Erythroblast (primary cell): ENCODE measurements at places on chromosomes 4 and X.

- no peak for DNase-seq
These were observed 46.9 kb downstream of the BMPR1B start for GRCh38 chr4:94804650-94805049.

DNA sequence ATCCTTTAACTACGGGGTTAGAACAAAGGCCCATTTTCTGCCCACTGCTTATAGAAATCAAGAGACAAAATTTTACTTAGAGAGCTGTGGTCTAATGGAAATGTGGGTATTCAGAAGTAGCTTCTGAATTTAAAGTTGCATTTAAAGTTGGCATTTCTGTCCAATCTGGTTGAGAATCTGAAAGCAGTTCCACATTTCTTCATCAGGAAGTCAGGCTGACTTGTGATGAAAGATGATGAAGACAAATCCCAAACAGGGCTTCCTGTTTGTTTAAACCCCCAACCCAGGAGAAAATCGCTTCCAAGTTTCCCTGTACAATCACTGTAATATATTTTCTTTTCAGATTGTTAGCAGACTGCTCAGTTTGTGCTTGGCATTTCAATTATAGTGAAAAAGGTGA is 345.3 kb downstream of the SPRY1 start:
- DNase-seq: no peak

DNA sequence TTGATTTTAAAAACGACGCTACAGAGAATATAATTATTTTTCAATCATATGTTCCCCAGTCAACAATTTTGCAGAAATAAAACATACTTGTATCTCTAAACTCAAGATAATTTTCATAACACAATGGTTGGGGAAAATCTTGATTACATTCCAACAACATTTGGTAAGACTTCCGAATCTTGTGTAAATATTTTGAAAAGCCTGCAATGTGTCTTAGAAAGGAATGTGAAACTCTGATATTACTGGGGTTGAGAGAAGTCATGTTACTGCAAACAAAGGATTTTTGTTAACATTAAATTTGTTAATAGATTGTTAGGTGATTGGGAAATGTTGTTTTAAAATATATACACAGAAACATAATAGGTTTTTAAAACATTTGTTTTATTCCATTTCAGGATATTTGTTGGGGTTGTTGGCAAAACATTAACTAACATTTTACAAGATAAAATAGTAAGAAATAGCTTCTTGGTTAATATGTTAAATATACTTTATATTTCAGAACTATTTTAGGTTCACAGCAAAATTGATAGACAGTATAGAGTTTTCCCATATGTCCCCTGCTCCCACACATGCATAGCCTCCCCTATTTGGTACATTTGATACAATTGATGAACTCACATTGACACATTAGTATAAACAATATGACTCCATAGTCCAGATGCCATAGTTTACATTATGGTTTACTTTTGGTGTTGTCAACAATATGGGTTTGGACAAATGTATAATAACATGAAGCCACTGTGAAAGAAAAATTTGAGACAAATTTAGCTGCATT is 218.6 kb upstream of the FAM47A start:
- no peak for DNase-seq

GRCh38 chr4:152258391-152258790 is 277.5 kb downstream of the FBXW7 start:
- DNase-seq: no peak

DNA sequence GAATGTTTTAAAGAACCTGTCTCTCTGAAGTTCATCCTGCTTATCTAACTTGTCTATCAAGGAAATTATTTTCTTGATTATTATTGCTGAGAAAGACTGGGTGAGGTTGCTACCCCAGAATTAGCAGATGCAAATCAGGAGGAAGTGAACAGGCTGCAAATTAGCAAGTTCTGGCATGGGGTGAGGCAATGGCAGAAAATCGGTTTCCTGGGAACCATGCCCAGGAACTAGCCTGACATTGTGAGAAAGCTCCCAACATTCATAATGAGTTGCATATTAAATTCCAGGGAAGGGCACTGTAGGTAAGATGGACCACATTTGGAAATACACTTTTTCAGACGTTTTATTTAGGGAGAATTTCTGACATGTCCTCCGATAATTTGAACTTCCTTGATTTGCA is 11.6 kb downstream of the ARSF start:
- DNase-seq: no peak

DNA sequence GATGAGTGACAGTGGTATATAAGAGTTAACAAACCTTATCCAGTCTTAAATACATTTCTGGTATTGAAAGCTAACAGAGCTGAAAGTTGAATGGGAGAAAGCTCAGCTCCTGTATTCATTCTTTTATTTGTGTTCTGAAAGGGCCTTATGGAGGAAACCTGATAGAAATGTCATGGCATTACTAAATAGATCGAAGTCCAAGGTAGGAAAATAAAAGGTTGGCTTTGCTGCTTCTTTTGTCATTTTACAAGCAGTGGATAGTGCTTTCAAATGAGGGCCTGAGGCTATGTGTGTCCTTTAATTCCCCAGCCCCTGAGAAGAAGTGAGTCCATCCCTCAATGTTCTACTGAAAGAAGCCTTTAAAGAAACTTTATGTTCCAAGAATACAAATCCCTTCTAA is 974.3 kb upstream of the INTU start:
- no peak for DNase-seq

DNA sequence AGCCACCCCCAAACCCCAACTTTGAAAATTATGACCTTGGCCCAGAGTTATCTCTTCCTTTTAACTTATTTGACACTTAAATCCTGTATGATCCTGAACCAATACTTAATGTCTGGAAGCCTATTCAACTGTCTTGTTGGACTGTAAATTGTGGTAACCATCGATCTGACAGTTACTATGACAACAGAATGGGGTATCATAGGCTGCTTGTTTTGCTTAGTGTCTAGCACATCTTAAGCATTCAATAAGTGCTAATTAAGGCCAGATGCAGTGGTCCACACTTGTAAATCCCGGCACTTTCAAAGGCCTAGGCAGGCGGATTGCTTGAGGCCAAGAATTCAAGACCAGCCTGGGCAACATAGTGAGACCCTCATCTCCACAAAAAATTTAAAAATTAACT is 175.0 kb downstream of the APBB2 start:
- DNase-seq: no peak

DNA sequence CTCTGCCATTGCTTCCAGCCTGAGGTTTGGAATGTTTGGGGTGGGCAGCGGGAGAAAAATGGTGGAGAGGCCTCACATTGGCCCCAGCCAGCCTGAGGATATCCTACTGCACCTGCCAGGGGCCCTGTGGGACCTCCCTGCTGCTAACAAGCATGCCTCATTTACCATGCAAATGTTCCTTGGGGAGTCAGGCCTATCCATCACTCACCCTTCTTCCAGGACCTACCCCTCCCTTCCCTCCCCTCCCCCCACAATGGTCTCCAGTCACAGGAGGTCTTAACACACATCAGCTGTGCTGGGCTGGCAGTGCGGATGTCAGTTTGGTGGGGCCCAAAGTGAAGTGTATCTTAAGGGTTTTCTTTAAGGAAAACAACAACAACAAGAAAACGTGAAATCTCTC is 139.2 kb downstream of the SHOX start:
- DNase-seq: no peak

DNA sequence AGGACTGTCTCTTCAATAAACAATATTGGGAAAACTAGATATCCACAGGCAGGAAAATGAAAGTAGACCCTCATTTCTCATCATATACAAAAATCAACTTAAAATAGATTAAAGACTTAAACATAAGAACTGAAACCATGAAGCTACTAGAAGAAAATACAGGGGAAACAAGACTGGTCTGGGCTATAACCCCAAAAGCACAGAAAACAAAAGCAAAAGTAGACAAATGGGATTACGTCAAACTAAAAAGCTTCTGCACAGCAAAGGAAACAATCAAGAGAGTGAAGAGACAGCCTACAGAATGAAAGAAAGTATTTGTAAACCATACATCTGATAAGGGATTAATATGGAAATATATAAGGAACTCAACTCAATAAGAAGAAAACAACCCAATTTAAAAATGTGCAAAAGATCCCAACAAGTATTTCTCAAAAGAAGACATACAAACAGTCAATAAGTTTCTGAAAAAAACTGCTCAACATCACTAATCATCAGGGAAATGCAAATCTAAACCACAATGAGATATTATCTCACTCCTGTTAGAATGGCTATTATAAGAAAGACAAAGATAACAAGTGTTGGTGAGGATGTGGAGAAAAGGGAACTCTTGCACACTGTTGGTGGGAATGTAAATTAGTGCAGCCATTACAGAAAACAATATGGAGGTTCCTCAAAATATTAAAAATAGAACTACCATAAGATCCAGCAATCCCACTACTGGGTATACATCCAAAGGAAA is 325.3 kb upstream of the RASGEF1B start:
- DNase-seq: no peak
